Fibroblast of villous mesenchyme (primary cell): ENCODE measurements at places on chromosomes 12 and 14.
A peak's percentile ranks its signal among the peaks of the same experiment; 100 is the strongest.

- peak; percentile 0 for DNase-seq
These were observed 383.7 kb downstream of the ETNK1 start for GRCh38 chr12:23008623-23009022.

- DNase-seq = no peak
These were observed 130.2 kb upstream of the WSCD2 start for GRCh38 chr12:107998863-107999262.

- peak; percentile 23 for DNase-seq
These were observed 1.5 kb downstream of the CHD4 start for GRCh38 chr12:6605421-6606330.

- DNase-seq = no peak
These were observed 42.5 kb downstream of the VDR start for GRCh38 chr12:47862167-47862750.

DNA sequence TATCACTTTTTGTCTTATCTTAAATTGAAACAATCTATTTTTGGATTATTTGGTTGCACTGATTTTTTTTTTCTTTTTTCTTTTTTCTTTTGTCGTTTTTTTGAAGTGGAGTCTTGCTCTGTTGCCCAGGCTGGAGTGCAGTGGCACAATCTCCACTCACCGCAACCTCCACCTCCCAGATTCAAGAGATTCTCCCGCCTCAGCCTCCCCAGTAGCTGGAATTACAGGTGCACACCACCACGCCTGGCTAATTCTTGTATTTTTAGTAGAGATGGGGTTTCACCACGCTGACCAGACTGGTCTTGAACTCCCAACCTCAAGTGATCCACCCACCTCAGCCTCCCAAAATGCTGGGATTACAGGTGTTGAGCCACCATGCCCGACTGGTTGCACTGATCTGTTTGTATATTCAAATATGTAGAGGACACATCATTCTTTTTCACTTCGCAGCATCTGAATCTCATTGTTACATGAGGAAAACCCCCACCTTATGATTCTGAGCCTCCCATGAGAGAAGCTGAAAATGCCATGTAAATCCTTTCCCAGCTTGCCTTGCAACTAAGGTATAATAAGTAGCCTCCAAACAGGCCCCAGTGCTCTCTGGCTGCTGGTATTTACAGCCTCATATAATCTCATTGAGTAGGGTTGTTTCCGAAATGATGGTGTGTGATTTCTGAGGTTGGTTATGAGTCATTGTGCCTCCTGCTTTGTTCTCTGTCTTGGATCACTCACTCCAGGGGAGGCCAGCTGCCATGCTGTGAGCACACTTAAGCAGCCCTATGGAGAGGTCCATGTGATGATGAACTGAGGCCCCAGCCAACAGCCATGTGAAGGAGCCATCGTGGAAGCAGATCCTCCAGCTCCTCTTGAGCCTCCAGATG is 5.2 kb upstream of the HSP90B1 start:
- peak; percentile 60 for DNase-seq

DNA sequence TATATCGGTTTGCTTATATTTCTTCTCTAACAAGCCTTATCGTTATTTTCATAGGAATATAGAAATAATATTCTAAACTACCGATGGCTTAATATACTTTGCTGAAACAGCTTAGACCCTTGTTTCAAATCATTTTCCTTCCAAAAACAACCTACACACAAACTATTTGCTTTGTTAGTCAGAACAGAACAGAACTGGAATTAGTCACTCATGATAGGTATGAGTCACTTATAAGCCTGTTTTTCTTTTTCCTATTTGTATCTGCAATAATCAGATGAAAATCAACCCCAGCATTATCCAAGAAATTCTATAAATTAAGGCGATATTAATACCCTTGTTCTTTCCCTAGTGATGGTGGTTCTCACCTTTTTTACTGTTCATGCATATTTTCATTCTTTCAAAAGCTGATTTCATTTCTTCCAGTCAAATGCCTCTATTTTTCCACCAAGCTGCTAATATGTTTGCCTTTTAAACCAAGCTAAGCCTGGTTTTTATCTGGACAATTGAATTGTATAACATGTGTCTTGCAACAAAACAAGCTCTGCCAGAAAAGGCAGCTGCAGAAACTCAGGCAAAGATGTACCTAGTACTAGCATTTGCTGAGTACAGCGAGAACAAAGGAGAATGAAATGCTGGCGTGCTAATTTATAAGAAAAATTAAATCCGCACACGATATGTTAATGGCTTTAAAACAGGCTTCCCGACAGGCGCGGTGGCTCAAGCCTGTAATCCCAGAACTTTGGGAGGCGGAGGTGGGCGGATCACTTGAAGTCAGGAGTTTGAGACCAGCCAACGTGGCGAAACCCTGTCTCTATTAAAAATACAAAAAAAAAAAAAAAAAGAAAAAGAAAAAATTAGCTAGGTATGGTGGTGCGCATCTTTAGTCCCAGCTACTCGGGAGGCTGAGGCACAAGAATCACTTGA is 1418.2 kb downstream of the AACS start:
- peak; percentile 53 for DNase-seq

DNA sequence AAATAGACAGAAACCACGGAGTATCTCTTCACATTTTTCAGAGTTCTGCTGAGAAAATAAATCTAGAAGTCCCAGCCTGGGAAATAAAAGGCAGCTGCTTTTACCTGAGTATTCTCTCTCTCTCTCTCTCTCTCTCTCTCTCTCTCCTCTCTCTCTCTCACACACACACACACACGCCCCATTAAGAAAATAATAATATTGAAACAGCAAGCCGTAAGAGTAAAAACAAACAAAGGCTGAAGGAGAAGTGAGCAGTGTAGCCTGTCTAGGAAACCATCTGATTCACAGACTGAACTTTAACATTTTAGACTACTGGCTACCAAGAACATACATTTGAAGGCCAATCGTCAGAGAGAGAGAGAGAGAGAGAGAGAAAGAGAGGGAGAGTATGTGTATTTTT is 8.4 kb downstream of the PTHLH start:
- DNase-seq = no peak

- DNase-seq = no peak
These were observed 73.3 kb upstream of the HIF1A start for GRCh38 chr14:61622051-61622450.

DNA sequence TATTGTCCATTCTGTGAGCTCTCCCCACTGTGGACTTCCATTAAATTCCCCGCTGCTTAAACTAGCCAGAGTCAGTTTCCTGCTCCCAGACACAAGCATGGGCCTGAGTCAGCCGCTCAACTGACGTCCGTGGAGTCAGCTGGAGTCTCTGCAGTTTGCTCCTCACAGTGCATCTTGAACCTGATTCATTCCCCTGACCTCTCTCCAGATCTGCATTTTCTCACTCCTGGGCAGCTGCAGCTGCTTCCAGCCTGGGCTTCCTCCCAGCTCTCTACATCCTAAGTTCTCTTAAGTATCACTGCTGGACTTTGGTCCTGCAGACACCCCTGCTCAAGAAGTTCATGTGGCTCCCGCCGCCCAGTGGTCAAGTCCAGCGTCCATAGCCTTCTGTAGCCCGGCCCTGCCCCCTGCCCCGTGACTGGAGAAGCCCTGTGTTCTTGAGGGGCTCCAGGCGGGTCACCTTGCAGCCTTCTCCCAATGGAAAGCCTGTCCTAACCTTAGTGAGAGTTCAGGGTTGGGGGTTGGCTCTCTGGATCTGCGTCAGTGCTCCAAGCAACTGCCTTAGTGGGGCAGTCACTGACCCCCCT is 20.0 kb downstream of the NFKBIA start:
- peak; percentile 99 for DNase-seq

DNA sequence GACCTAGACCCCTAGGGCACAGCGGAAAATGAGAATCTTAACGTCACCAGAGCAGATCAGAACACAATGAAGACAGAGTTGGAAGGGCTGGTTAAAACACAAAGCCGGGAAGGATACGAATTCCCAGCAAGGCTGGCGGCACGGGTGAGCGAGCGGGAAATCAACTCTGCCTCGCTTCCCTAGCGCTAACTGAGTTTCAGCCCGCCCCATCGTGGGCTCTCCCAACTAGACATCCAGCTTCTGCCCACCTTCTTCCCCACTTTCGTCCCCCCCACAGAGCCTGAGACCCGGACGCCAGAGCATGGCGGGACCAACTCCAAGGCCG is 377 bp downstream of the CCNT1 start:
- DNase-seq = no peak

DNA sequence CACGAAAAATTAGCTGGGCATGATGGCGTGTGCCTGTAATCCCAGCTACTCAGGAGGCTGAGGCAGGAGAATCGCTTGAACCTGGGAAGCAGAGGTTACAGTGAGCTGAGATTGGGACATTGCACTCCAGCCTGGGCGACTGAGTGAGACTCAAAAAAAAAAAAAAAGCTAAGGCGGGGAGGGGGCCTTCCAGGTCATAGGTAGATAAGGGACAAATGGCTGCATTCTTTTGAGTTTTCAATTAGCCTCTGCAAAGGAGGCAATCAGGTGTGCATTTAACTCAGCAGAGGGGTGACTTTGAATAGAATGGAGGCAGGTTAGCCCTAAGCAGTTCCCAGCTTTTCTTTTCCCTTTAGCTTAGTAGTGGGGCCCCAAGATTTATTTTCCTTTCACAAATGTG is 743 bp upstream of the AACS start:
- DNase-seq = no peak

- peak; percentile 75 for DNase-seq
These were observed 21.2 kb downstream of the PRPF40B start for GRCh38 chr12:49644620-49644994.

- DNase-seq = peak; percentile 45
These were observed 23.4 kb upstream of the TMTC1 start for GRCh38 chr12:29807129-29807528.

GRCh38 chr14:103546652-103547454 is 15.6 kb downstream of the BAG5 start:
- peak; percentile 43 for DNase-seq

DNA sequence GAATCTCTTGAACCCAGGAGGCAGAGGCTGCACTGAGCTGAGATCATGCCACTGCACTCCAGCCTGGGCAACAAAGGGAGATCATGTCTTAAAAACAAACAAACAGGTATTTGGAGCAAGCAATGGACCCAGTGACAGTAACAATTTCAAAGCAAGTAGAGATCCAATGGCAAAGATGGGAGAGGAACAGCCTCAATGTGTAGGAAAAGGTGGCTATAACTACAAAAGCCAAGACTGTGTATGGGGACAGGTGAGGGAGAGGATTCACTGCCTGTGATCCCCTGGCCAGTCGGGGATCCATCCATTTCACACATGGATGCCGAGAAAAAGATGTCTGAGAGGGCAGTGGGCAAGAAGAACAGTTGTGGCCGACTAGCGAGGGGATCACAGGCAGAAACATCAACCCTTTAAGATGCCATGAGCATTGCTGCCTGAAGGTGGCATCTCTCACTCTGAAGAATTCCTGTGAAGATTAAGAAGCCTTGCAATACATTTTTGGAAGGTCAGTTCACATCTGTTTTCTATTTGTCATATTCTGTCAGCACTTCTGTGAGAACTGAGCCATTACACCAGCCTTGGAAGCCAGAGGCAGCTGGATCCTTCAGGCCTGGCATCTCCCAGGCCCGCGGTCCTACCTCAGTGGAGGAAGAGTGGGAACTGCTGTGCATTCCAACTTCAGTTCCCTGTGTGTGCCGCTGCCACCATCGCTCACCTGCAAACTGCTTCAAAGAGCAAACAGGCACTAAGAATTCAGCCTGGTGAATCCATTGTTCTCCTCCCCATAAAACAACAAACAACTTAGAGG is 54.5 kb upstream of the FRS2 start:
- peak; percentile 97 for DNase-seq

DNA sequence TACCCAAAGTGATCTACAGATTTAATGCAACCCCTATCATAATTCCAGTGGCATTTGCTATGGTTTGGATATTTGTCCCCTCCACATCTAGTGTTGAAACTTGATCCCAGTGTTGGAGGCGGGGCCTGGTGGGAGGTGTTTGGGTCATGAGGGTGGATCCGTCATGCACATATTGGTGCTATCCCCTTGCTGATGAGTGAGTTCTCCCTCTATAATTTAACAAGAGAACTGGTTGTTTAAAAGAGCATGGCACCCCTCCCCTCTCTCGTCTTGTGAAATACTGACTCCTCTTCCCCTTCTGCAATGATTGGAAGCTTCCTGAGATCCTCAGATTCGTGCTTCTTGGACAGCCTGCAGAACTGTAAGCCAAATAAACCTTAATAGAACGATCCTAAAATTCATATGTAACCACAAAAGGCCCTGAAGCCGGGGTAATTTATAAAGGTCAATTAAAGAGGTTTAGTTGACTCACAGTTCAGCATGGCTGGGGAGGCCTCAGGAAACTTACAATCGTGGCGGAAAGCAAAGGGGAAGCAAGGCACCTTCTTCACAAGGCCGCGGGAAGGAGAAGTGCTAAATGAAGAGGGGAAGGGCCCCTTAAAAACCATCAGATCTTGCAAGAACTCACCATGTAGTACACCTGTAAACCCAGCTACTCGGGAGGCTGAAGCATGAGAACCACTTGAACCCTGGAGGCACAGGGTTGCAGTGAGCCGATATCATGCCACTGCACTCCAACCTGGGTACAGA is 41.2 kb downstream of the SLC39A9 start:
- no peak for DNase-seq

GRCh38 chr12:63525831-63526230 is 142.5 kb downstream of the DPY19L2 start:
- no peak for DNase-seq

GRCh38 chr14:33404054-33404453 is 465.4 kb downstream of the NPAS3 start:
- peak; percentile 76 for DNase-seq

DNA sequence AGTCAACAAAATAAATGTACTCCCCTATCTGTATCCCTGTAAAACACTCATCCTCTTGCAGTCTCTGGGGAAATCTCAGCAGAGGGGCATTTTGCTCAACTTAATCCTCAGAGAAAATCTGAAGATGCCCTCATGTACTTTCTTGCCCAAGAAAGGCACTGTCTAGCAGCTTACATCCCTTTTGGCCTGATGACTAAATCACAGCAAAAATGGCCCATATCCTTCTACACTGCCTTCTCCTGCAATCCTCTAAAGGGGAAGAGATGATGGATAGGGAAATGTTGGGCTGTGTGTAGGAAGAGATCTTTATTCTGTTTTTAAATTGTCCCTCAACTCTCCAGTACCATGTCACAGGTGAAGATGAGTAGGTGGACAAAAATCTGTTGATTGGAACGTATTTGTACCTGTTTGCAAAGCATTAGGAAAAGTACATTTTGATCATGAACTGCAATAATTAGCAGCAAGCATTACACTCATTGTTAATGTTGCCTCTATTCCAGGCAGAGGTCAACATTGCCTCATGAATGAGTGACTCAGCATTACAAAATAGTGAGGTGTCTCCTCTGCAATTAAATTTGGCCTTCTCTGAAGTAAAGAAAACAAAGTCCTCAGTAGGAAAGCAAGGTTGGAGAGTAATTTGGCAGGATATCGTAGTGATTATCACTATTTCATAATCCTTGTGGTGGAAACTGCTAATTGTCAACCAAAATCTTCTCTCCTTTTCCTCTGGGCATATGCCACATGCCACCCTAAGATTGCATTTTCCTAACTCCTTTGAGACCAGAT is 172.4 kb upstream of the CAND1 start:
- DNase-seq = peak; percentile 59

GRCh38 chr12:82758749-82759330 is 72.1 kb downstream of the TMTC2 start:
- DNase-seq = no peak

GRCh38 chr12:64036414-64036813 is 185.7 kb downstream of the KICS2 start:
- no peak for DNase-seq
